AG08396 (cell line): ENCODE measurements at places on chromosomes 2 and 18.

- DNase-seq, result no peak
These were observed 136.5 kb upstream of the CDH20 start for GRCh38 chr18:61196750-61197149.

DNA sequence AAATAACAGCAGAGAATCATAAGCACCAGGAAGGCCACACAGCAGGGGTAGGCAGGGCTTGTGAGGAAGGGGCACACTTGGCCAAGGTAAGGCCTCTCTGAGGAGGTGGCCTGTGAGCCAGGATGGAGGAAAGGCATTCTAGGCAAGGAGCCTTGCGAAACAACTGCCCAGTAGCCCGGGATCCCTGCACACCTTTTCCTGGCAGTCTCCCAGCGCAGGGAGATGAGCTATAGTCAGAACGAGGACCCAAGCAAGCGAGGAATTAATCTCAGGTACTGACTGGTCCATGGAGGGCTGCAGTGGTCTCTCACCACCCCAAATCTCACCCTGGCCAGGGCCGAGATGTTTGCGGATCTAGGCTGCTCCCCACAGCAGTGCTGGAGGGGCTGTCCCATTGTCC, 64.9 kb upstream of the STPG4 start:
- no peak for DNase-seq

DNA sequence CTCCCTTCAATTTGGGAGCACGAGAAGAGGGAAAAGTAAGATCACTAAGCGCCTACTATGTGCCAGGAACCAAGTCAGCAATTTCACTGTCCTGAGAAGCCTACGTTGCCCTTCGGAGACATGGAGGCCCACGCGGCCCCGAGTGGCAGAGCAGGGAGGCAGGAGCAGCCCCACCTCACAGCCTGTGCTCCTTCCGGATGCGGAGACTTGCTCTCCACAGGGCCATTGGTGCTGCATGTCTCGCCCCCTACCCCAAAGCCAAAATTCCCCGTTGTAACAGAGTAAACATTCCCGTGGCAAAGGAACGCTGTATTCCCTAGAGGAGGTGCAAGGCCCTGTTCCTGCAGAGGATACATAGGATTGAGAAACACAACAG, 4.5 kb downstream of the SLC14A2 start:
- DNase-seq, result no peak

GRCh38 chr2:105808423-105809096, 63.8 kb downstream of the NCK2 start:
- no peak for DNase-seq

DNA sequence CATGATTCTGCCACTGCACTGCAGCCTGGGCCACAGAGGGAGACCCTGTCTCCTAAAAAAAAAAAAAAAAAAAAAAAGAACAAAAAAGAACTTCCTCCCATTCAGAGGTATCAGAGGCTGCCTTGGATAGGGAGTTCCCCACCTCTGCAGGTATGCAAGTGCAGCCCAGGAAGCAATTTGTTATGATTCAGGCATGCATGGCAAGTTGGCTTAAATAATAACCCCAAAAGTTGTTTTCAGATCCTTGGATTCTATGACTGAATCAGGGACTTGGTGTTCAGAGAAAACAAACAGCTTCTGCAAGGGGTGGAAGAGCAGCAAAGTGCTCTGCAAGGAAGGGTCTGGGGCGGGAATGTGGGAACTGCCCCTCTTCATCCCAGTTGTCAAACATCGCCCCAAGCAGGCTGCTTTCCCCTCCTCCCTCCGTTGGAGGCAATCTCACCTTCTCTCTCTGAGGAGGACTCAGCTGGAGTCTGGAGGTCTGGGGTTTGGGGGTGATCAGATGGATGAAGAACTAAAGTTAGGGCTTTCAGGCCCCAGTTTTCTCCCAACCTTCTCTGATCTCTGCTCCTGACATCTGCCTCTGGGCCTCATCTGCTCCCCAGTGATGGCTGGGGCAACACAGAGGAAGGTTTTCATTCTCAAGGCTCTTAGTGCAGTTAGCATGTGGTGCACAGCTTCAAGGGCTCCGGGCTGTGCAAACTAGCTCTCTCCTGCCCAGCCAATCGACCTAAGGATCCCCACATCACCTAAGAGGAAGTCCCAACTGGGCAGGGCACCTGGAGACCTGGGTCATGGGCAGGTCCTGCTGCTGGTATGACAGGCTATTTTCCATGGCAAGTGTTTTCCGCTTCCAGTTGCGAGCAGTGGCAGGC, 3.5 kb upstream of the GDF7 start:
- no peak for DNase-seq

GRCh38 chr2:71560638-71561011, 107.3 kb downstream of the DYSF start:
- DNase-seq, result no peak

DNA sequence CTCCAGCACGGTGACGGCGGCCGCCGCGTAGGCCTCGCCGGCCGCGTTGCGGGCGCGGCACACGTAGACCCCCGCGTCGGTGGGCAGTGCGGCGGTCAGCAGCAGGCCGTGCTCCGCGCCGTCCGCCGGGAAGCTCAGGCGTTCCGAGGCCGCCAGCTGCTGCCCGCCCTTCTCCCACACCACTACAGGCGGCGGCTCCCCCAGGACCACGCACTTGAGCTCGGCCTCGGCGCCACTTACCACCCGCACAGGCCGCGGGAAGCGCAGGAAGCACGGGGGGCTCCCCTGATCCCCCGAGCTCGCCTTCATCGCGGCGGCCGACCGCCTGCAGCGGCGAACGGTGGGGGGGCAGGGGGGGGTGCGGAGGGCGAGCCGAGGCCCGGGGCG, 422 bp downstream of the OBSL1 start:
- DNase-seq, result peak; percentile 66

DNA sequence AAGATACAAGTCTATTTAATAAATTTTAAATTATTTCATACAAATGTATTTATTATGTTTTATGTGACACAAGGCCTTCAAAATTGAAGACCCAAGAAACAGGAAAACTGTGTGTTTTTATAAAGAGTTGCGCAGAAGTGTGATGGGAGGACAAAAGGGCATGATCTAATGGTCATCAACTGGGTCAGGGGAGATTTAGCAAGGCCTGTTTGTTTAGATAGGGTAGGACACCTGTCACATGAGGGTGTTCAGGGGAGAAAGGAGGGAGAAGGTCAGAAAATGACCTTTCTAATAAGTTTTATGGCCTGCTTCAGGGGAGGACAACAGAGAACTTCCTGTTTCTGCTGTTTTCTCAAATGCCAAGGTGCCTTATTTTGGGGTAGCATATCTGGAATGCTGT, 528.8 kb downstream of the STK39 start:
- no peak for DNase-seq

DNA sequence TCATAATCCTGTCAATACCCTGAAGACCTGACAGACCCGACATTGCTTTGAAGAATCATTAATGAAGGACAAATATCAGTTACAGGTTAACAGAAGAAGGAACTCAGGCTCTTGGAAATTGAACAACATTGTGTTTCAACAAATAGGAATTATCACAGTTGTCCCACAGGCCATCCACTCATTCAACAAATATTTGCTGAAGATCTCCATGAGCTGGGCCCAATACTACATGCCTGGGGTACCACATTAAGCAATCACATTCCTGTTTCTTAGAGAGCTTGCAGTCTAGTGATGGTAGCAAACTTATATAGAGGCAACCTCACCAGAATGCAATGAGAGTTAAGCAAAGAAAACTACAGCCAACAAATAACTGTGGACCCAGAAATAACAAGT, 671.6 kb upstream of the ACVR2A start:
- no peak for DNase-seq

GRCh38 chr2:203175371-203175770, 63.4 kb upstream of the CYP20A1 start:
- DNase-seq, result no peak

- DNase-seq, result no peak
These were observed 1.5 kb upstream of the SCYGR1 start for GRCh38 chr2:227389231-227389630.

DNA sequence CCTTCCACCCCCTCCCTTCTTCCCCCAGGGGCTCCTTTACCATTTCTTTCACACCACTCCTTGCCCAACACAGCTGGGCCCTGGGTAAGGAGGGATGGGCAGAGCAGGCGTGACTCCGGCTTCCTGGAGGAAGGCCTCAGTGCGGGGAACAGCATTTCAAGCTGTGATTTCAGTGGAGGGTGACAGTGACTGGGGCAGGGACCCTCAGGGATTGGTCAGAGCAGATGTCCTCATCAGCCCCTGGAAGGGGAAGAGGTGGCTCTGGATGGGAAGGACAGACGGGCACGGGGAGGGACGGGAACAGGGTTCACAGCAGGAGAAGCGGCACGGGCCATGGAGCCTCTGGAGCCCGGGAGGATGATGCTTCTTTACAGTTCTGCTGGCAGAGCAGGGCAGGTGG, 130.8 kb upstream of the TWIST2 start:
- no peak for DNase-seq

DNA sequence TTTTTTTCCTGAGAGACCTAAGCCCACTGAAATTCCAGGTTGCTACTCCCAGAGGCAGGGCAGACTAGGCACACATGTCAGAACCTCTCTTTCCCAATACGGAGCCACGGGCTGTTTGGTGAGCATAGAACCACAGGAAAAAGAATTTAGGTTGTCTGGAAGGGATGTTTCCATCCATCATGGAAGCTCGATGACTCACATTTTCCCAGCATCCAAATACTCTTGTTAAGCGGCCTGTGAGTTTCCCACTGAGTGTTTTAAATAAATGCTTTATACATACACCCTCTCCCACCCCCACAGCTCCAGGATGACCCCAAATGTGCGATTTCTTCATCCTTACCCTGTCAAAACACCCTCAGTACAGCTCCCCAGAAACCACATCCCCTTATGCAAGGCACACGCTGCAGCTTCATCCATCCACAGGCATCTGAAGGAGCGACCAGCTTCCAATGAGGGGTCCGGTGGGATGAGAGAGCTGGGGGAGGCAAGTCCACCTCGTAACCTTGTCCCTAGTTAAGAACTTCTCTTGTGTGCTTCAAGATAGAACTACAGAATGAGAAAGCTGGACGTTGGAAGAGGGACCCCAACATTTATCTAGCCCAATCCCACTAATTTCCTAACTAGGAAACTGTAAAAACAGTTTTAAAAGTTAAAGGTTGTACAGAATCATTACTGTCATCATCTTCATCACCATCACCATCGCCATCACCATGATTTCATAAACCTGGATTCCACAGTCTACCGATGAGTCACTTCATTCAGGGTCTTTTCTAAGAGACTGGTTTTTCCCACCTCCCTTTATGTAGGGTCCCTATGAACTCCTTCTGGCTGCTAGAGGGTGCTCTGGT, 63.5 kb upstream of the FZD7 start:
- DNase-seq, result peak; percentile 34

- no peak for DNase-seq
These were observed 161.1 kb downstream of the PDE1A start for GRCh38 chr2:182265718-182266117.

DNA sequence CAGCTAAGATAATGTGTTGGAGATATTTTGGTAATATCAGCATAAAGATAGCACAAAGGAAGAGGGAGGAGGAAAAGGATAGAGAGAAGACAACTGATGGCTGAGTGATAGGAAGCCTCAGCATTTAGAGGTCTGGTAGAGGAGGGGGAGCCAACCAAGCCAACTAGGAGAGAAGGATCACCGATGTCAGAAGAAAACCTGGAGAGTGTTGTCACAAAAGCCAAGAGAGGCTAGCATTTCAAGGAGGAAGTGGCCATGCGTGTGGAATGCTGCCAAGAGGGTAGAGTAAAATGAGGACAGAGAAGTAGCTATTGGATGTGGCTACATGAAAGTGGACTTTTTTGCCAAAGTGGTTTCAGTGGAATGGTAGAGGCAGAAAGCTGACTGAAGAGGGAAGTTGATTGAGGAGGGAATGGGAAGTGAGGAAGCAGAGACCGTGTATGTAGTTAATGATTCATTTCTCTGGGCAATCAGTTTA, 34.3 kb downstream of the LCLAT1 start:
- DNase-seq, result no peak

DNA sequence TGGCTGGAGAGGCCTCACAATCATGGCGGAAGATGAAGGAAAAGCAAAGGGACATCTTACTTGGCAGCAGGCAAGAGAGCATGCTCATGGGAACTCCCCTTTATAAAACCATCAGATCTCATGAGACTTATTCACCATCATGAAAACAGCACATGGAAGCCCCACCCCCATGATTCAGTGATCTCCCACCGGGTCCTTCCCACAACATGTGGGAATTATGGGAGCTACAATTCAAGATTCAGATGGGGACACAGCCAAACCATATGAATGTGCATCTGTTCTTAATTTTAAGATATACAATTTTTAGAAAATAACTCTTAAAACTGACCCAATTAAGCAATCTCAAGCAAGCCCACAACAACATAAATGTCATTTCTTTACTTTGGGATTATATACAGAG, 12.6 kb downstream of the C18orf63 start:
- no peak for DNase-seq

- no peak for DNase-seq
These were observed 1387.1 kb upstream of the TMEFF2 start for GRCh38 chr2:193581807-193582206.

- DNase-seq, result no peak
These were observed 112.5 kb upstream of the SH3BP4 start for GRCh38 chr2:234839285-234839684.

GRCh38 chr2:10919771-10920621, 8.3 kb downstream of the KCNF1 start:
- no peak for DNase-seq
